Fibroblast of the aortic adventitia (primary cell): ENCODE measurements at places on chromosomes 2 and 18.

DNA sequence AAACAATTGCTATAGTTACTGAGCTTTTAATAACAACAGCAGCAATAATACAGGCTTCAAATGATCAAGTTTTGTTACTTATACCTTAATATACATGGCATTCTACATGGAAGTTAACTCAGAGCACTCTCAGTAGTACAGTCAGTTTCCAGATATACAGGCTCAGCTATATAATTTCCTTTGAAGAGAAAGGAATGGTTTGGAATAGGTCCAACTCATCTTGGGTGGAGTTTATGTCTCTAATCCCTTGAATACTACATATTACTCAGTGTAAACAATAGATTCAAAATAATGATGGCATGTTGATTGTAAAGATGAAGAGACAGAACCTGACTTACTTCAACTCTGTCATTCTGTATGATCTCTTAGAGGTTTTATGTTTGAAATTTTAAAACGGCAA is 174.9 kb downstream of the EPHA4 start:
- DNase-seq, result no peak

DNA sequence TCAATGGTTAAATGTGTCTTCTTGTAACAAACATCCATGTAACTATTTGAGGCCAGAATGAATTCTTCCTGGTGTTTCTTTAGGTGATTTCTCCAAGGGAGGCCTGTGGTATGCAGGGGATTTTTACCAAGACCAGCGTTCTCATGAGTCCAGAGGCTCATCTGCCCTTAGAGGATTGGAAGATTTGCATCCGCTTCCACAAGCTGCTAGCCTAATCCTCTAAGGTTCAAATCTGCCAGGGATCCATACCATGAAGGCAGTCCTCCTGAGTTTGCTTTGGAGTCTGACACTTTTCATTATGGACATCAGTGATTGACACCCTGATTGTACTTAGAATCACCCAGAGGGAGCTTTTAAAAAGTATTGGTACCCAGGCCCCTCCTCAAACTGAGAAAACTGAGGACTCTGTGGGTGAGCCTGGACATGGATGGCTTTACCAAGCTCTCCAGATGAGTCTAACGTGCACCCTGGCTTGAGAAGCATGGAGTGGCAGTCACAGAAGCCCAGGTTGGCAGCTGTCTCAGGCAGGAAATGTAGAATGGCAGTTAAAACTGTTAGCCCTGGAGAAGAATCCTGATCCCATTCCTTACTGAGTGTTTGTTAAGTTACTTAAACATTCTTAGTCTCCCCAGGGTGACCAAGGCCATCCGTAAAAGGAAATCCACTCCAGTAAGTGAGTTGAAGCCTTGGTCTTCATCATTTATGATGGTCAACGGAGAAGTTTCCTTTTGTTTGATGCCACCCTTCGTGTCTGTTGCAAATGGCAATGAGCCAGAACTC is 95.3 kb upstream of the RMDN2 start:
- DNase-seq, result no peak

DNA sequence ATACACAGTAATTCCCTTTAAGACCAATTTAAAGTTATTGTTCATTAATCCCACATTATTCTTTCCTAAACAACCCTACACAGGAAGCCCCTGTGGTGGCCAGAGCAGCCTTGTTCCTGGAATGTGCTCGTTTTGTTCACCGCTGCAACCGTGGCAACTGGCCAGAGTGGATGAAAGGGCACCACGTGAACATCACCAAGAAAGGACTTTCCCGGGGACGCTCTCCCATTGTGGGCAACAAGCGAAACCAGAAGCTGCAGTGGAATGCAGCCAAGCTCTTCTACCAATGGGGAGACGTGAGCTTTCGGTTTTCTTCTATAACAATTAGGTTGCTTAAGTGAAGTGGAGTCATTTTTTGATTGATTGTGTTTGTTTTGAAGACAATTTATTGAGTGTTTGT is 101.0 kb downstream of the UNC80 start:
- no peak for DNase-seq

- peak; percentile 64 for DNase-seq
Observed at GRCh38 chr2:88880441-88880953, 189.0 kb downstream of the RPIA start.

DNA sequence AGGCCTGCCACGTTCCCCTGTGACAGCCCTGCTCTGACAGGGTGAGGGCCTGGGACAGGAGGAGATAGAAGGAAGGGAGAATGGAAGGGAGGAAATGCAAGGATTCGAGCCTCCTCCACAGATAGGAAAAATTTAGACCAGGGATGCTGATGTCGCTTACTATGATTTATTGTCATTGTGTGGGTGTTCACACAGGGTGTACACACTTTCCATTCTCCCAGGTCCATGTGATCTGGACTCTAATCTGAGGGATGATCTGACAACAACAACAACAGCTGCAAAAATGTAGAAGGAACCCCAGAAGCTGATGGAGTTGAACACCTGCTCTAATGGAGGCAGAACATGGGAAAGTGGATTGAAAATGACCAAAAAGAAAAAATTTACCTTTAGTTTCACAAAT is 231.7 kb upstream of the TNP1 start:
- no peak for DNase-seq

DNA sequence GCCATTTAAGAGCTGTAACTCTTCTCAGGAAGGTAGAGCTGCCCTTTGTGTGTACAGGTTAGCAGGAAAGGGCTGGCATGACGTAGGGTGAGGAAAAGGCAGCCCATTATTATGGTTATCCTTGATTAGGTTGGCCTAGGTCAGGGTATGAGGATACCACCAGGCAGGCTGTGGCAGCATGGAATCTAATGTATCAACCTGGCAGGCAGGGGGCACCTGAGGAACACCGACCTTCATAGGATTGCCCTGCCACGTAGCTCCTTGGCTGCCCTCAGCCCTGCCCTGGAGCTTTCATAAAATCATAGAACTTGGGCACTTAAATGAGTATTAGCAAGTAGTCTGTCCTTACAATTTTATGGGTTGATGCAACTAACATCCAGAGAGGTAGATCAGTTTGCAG is 261.6 kb downstream of the LTBP1 start:
- DNase-seq, result no peak
